NCI-H345 (cell line): ENCODE measurements at places on chromosomes 12 and 14.

- DNase-seq, result no peak
Measured at GRCh38 chr14:78143489-78144145, 26.6 kb upstream of the NRXN3 start.

GRCh38 chr12:125145196-125145595 is 80.0 kb downstream of the AACS start:
- DNase-seq, result no peak

- peak; percentile 81 for DNase-seq
Measured at GRCh38 chr14:34179727-34180126, 228.9 kb upstream of the EGLN3 start.

DNA sequence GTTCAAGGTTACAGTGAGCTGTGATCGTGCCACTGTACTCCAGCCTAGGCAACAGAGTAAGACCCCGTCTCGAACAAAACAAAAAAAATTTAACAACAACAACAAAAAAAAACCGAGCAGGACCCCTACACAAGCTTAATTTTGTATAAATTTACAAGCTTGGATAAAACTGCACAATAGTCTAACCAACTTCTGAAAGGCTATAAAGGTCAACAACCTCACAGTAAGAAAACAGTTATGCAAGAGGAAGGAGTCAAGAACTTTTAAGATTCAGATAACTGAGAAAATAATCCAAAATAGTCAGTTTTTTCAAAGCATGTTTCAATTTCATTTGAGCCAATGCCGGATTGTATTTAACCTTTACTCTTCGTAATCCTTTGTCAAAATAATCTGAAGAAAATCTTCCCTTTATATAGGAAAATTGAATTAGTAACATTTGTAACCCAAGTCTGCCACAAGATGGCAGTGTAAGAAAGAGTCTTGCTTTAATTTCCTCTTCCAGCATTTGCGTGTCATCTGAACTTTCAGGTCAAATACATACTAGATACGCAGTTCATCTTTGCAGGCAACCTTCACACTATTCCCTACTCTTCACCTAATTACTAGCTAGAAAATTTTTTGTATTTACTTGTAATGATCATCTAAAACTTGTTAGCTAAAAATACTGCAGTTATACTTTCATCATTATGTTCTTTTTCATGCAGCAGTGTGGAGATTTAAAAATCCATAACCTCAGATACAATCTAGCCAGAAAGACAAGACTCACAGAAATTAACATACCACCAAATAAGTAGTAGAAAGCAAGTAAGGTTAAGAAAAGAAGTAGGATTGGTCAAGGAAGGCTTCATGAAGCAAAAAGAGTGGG is 5.8 kb downstream of the CCNB1IP1 start:
- DNase-seq, result peak; percentile 59

GRCh38 chr12:103830025-103830725 is 10.9 kb downstream of the NT5DC3 start:
- no peak for DNase-seq

DNA sequence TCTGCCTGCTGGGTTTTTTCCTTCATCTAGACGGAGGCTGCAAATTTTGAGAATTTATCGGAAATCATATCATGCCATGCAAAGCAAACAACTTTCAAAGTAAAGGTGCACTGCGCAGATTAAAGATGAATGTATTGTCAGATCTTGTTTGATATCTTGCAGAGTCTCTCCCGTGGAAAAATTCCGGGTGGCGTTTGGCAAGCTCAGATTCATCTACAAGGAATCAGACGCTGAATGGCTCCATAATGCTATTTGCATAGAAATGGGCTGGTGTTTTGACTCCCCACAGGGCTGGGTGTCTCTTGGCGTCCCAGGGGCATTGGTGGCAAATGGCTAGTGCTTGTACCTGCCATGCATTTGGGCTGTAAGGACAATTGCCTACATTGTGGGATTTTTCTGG is 274.0 kb downstream of the VRK1 start:
- no peak for DNase-seq

- peak; percentile 9 for DNase-seq
Measured at GRCh38 chr12:25458047-25458552, 95.0 kb downstream of the LMNTD1 start.

DNA sequence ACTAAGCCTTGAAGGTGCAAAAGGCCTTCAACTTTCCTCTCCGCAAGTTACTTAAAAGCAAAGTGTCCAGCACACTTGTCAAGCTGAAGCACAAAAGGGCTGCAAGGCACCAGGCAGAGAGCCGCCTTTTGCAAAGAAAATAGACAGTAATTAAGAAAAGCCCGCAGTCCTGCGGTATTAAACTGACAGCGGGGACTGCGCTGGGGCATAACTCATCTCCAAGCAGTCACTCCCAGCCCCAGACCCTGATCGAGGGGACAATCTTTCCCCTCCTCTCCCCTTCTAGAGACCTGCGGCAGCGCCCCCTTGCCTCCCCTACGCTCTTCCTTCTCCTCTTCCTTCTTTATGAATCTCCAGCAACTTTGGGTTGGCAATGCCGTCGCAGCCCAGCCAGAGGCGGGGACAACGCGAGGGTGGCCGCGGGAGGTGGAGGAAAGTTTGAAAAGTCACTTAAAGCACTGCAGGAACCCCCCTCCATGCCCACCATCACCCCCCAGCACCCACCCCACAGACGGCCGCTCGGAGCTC is 200.9 kb upstream of the CAND1 start:
- peak; percentile 42 for DNase-seq

- no peak for DNase-seq
Measured at GRCh38 chr12:65125975-65126374, 4.9 kb upstream of the WIF1 start.

- DNase-seq, result no peak
Measured at GRCh38 chr14:28758253-28758884, 8.2 kb upstream of the FOXG1 start.

GRCh38 chr12:75807494-75807893 is 224.1 kb downstream of the PHLDA1 start:
- DNase-seq, result no peak

GRCh38 chr12:50689437-50689836 is 74.5 kb upstream of the ATF1 start:
- DNase-seq, result no peak

DNA sequence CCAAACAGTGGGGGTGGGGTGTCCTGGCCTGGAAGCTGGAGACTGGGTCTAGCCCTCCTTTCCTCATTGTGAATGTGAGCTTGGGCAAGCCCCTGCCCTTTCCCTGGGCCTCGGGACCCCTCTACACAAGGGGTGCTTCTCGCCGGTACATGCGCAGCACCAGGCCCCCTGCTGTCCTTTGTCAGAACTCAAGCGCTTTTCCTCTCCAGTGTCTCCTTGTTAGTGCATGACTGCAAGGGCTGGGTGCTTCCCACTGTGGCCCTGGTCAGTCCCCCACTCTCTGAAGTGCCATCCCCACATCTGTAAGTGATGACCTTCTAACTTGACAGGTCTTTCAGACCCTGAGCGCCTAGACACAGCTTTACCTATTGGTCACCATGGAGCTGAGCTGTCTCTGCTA is 44.2 kb downstream of the DEGS2 start:
- DNase-seq, result no peak

- no peak for DNase-seq
Measured at GRCh38 chr12:61810486-61810885, 449.7 kb upstream of the USP15 start.

DNA sequence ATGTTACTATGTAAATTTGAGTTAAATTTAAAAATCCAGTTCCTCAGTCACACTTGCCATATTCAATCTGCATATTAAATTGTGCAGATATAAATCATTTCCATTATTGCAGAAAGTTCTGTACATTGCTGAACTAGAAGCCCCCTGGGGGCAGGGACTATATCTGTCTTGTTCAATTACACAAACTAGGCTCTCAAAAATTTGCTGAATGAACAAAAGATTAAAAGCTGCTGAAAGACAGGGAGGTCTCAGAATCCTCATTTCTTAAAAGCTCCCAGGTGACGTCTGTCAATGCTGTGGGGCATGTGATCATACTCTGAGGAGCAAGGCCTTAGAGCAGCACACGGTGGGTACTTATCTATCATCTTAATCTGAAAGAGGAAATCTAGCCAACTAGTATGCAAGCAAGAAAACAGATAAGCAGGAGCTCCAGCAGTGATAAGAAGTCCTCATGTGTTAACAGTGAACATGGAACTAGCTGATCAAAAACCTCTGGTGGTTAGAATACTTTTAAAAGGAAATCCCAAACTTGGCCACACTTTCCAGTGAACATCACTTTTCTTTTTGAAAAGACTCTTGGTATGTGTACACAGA is 60.5 kb downstream of the APPL2 start:
- no peak for DNase-seq

- DNase-seq, result no peak
Measured at GRCh38 chr14:46653031-46653755, 1.6 kb upstream of the RPL10L start.

- no peak for DNase-seq
Measured at GRCh38 chr14:68894802-68895703, 84.0 kb downstream of the ACTN1 start.

DNA sequence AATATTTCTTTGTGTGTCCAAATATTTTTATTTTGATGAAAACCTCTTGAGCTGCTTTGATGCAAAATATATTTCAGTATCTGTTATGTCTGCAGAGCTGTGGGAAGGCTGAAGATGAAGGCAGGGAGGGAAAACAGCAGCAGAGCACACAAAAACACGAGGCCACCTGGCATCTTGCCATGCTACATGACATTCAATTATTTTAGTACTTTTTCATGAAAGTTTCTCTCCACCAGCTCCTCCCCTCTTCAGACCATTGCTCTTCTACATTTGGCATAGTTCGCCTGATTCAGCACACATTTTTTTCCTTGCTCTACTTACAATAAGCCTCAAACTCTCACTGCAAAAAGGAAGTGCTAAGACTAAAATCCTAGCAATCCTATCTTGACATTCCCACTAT is 4.6 kb upstream of the ALX1 start:
- DNase-seq, result no peak

DNA sequence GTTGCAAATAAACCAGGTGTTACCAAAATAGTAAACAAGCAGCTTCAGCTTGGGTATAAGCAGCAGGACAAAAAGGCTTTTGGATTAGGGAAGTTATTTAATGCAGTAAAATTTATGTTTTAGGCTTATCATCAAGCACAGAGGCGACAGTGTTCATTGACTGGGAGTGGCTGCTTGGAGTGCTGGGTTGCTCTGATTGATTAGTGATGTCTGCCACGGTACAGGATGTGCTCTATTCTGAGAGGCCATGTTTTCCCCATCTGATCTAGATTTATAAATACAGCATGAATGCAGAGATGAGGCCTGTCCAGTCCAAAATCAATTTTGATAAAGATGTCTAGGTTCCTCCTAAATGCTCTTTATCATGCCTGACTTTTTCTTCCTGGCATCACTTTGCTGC is 83.5 kb downstream of the MAP1LC3B2 start:
- DNase-seq, result no peak

GRCh38 chr12:43760396-43760795 is 1.6 kb downstream of the IRAK4 start:
- no peak for DNase-seq

GRCh38 chr12:42912367-42912766 is 322.8 kb upstream of the PRICKLE1 start:
- DNase-seq, result no peak

DNA sequence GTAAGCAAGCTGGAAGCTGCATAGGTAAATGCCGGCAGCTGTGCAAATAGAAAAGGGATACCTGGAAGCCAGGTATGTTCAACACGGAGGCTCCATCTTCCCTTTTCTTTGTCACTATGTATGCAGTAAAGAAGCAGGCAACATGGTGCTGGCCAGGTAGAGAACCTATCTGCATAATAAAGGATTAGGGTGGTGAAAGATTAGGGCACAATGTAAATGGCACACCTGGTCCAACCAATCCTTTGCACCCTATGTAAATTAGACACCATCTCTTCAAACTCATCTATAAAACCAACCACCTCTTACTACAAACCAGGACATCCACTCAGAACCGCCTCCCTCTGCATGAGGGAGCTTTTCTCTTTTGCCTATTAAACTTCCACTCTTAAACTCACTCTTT is 32.3 kb downstream of the RPS29 start:
- peak; percentile 52 for DNase-seq

GRCh38 chr12:78183824-78184223 is 353.1 kb downstream of the NAV3 start:
- no peak for DNase-seq

GRCh38 chr14:79842270-79842669 is 369.0 kb downstream of the DIO2 start:
- no peak for DNase-seq

GRCh38 chr14:61881046-61881445 is 118.8 kb downstream of the SNAPC1 start:
- DNase-seq, result no peak

GRCh38 chr12:12616512-12617310 is 5.0 kb downstream of the CREBL2 start:
- no peak for DNase-seq

GRCh38 chr14:37508503-37508902 is 86.5 kb downstream of the FOXA1 start:
- DNase-seq, result no peak

GRCh38 chr12:102990419-102990818 is 32.9 kb downstream of the ASCL1 start:
- DNase-seq, result peak; percentile 14

DNA sequence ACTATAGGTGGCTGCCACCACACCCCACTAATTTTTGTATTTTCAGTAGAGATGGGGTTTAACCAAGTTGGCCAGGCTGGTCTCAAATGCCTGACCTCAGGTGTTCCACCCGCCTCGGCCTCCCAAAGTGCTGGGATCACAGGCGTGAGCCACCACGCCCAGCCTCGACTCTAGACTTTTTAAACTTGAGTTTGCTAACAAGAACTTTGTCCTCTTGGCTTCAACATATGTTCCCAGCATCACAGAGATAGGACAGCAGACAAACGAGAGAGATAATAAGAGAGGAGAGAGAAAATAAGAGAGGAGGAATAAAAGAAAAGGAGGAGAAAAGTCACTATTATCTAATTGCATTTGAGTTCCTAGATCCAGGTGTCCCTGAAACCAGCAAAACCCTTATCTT is 119.1 kb downstream of the CEP83 start:
- no peak for DNase-seq

- no peak for DNase-seq
Measured at GRCh38 chr14:52244328-52244727, 23.2 kb upstream of the PTGDR start.

- no peak for DNase-seq
Measured at GRCh38 chr14:54697803-54698202, 130.9 kb downstream of the SAMD4A start.

DNA sequence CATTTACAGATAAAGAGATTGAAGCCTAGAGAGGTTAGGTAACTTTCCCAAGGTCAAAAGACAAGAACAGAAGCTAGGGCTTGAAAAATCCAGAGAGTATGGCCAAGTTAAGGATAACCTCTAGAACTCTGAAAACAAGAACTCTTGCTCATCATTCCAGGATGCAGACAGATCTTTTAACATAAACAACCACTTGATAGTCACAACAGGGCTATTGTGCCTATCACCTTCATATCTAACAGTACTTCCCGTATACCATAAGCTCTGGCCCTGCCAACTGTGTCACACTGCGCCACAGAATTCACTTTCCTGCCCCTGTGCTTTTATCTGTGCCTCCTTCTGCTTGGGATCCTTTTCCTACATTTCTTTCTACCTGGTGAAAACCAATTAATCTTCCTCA is 18.2 kb downstream of the ERP29 start:
- no peak for DNase-seq

- DNase-seq, result no peak
Measured at GRCh38 chr12:116202433-116202832, 75.1 kb downstream of the MED13L start.
